LHCN-M2 (cell line): ENCODE measurements at places on chromosomes 2 and 18. TPM values are rescaled to one million over a fixed set of nuclear protein-coding genes. Genes with fewer than 3 reads are reported as not detected.

Gene TGFBRAP1
- total RNA-seq: 41.0 and 44.9 TPM in 2 replicates

Gene TOGARAM2
- 0.38 and 0.75 TPM in 2 replicates for total RNA-seq

Gene ACKR3
- total RNA-seq: not detected in 2 replicates

Gene SPP2
- not detected in 2 replicates for total RNA-seq

Gene EFHD1
- total RNA-seq: 0.19 and 0.52 TPM in 2 replicates

Gene OXER1
- 0.13 and 0.52 TPM in 2 replicates for total RNA-seq
